ENCODE measurements at places on chromosomes 5 and 9.
A peak's percentile ranks its signal among the peaks of the same experiment; 100 is the strongest.

DNA sequence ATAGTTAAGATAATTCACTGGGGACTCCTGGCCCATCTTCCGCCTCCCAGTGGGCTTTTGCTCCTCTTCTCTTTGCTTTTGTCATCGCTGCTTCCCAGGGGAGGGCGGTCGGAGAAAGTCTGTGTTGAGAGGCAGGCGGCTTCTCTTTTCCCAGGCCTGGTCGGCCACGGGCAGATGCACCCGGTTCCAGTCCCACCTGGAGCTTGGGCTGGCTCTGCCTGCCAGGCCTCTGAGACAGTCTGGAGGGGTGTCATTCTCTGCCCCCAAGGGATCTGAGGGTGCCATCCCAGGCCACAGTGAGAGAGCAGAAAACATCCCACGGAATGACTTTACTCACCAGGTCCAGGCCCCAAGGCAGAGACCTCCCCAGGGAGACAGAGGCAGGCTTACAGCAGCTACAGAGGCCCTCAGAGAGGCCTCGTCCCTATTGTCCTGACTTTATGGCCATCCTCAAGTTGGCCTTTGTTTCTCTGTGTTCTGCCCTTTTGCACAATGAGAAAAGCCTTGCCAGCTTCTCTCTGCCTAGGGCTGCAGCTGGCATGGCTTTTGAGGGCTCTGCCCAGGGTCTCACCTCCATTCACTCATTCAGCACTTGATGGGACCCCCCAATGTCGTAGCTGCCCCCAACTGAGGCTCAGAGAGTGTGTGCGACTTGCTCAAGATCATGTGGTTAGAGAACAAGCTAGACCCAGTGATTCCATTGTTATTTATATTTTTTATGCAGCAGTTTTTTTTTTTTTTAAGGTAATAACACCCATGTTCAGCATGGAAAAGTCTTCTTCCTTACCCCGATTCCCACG lies 44.2 kb upstream of the BOD1 start:
- DNase-seq = no peak

DNA sequence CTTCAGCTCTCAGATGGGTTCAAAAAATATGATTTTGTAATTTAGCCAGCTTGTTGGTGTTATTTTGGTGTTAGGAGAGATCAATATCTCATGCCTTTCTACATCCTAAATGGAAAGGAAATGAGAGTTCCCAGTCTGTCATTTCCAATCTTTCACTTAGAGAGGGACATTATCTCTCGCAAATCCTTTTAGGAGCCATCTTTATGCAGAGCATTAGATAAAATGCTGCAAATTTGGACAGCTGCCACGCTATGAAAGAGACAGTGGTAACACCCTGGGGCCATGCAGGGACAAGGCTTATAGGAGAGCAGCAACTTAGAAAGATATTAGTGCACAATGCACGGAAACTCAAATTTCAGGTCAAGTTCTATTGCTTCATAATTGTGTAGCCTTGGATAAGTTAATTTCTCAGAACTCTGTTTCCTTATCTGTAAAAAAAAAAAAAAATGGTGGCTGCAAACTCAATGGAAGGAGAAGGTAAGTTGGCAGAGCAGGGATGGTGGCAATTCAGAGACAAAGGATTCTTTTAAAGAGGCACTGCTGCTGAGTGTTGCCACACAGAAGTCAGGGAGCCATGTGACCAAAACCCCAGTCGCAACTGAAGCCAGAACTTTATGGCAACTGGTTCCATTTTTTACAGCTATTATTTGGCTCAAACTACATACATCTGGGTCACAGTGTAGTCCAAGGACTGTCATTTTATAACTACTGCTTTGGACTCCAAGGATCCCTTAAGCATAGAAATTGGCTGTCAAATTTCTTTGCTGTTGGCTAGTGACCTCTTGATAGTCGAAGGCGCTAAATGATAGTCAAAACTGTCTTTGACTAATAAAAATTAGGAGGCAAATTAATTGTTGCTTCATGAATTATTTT lies 210.2 kb downstream of the FRMD3 start:
- no peak for DNase-seq

DNA sequence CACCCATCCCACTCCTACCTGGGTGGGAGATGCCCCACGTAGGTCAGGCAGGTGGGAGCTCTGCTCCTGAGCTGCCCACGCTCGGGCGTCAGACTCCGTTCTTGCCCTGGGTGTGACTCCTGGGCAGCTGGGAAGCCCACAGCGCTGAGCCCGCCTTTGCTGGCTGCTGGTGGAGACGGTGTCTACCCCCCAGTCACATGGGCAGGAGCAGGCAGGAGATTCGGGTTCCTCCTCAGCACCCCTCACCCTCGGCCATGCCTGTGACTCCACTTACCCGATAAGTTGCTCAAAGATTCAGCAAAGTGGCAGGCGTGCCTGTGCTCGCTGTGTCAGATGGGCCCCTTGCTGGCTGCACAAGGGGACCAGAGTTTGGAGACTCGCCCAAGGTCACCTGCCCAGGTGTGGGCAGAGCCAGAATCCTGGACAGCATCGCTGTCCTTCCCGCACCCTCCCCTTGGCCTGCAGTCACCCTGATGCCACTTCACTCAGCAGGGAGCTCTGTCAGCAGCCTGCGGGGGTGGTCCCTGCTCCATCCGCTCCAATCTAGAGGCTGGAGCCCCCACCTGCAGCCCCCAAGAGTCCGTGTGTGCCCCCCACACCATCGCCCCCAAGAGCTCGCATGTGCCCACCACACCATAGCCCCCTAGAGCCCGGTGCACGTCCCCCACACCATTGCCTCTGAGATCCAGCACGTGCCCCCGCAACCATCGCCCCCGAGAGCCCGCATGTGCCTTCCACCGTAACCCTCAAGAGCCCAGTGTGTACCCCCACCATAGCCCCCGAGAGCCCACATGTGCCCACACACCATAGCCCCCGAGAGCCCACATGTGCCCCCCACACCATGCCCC lies 4.2 kb downstream of the LCN1 start:
- DNase-seq = no peak

- no peak for DNase-seq
These were observed 2.9 kb downstream of the ALDH1A1 start for GRCh38 chr9:72949918-72950325.

GRCh38 chr5:65927503-65928321 lies 1.3 kb downstream of the ERBIN start:
- no peak for DNase-seq

DNA sequence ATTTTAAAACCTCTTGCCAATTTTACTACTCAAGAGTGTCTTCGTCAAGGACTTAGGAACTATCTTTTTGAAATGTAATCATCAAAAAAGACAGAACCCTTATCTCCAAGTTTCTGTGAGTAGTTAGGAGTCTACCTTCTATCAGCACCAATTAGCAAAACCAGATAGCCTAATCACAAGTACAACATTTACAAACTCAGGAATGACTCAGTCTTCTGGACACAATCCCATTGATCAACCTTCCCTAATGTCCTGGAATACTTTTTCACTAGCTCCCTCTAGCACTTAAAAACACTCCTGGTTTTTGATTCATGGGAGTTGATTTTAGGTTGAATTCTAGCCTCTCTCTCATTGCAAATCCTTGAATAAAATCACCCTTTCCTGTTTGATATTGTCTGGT lies 680.7 kb downstream of the PRR16 start:
- DNase-seq = no peak

DNA sequence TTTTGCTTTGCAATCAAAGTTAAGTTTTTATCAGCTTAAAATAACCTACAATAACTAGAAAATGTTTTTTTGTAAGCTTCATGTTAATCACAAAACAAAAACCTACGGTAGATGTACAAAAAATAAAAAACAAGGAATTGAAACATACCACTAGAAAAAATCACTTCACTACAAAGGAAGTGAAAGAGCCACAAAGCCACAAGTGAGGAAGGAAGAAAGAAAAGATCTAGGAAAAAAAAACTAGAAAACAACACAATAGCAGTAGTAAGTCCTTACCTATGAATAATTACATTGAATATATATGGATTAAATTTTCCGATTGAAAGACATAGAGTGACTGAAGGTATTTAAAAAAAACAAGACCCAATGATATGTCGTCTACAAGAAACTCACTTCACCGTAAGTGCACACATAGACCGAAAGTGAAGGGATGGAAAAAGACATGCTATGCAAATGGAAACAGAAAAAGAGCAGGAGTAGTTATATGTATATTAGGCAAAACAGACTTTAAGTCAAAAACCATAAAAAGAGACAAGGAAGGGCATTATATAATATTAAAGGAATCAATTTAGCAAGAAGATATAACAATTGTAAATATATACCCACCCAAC lies 13.4 kb upstream of the ZDHHC21 start:
- no peak for DNase-seq

DNA sequence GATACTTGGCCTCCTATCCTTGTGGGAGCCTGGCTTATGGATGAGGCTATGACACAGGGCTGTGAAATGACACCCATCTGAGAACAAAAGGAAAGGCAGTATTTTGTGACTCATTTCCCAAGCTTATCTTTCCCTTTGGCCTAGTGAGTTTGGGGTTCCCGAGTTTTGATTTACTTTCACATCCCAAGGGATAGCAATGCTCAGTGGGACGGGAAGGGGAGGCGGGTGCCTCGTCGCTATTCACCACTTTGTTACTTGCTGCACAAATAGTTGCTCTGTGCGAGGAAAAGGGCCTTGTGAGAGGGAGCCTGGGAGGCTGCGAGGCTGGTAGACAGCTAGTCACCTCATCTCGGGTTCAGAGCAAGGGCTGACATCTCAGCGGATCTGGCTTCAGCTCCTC lies 59.1 kb upstream of the ENTREP1 start:
- no peak for DNase-seq

- DNase-seq = no peak
These were observed 122.3 kb downstream of the PAX5 start for GRCh38 chr9:36911601-36912412.

DNA sequence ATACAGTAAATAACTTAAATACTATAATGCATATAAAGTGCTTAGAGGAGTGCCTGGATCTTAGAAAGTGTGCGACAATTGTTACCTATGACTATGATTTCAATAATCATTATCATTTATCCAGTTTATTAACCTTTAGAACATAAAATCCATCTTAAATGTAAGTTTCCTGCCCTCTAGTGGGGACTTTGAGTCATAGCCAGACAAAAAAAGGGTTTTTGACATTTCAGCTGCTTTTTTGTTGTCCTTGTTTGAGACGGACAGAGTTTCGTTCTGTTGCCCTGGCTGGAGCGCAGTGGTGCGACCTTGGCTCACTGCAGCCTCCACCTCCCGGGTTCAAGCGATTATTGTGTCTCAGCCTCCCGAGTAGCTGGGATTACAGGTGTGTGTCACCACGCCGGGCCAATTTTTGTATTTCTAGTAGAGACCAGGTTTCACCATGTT lies 9.7 kb upstream of the C9orf152 start:
- DNase-seq = no peak

DNA sequence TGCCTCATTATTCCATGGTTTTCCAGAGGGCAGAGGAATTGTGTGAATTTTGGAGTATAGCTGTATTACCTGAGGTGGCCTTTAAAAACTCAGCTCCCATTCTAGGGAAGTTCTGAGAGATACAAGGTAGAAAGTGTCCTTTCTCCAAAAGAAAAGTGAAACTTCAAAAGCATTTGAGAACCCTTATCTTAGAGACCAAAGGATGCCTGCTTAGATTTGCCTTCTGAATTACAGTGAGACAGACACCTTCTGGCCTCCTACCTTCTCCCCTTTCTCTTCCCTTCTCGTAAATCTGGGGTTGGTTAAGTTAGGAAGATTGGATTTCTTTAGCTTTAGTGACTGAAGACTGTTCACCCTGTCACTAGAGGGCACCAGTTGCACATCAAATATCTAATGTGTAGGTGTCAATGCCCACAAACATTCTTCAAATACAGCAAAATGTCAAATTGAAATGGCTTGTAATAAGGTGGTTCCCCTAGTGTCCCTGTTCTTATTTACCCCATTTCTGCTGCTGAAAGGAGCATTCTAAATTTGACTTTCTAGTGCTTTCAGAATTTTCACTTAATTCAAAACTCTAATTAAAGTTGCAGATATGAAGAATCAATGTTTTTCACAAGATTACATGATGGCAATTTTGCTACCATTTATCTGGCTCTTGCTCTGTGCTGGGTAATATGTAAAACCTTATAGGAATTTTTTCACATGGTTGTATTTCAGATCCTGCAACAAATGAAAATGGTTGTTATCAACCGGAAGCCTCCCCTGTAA lies 46.7 kb downstream of the PRRC1 start:
- DNase-seq = peak; percentile 29

DNA sequence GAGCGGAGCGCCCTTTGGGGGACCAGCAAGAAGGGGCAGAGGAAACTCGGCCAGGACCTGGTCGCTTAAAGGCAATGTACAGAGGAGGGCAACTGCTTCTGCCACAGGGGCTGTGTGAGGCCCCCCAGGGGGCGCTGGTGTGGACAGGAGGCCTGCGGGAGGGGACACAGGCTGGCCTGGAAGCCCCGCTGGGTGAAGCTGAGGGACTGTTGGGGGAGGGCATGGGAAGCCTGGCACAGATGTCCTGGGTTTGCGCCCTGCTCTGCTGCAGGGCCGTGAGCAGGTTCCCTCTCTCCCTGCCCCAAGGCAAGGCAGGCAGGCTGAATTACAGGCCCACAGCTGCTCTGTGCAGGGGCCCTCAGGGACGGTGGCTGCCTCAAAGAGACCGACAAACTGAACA lies 5.4 kb downstream of the MED22 start:
- no peak for DNase-seq

DNA sequence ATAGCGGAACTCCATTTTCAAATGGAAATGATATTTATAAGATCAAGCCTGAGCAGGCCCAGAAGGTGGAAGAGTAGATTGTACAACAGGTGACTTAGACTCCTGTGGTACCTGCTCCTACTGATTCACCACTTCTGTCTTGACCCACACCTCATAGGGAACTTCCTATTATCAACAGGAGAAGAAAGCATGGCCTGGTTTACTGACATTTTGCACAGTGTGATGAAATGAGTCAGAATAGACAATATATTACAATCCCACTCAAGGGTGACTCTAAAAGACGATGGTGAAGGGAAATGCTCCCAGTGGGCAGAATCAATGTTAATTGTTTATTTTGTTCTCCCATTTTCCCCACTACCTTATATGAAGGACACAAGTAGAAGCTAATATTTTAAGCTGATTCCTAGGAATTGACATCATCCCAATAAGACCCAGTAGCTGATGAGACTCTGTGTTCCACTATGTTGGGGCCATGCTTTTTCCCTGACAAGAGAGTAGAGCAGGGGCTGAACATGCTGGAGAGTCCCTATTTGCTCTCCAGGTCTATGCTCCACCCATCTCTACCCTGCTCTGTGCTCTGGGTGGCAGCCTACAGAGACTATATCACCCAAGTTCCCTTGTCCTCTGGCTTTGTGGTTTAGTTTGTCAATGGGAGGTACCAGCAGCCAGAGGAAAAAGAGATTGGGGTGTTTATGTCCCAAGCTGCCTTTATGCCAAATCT lies 163.4 kb upstream of the FSTL4 start:
- no peak for DNase-seq

- no peak for DNase-seq
These were observed 183.5 kb downstream of the PLK2 start for GRCh38 chr5:58276431-58276830.

- DNase-seq = no peak
These were observed 7.7 kb upstream of the GCNT1 start for GRCh38 chr9:76451234-76451633.

GRCh38 chr5:168482361-168482760 lies 3.9 kb upstream of the RARS1 start:
- no peak for DNase-seq

Data from activated T-cell treated with anti-CD3 and anti-CD28 coated beads, Interleukin-2, amount 50 U/mL, for 4 hours (primary cell).